ENCODE measurements at places on chromosomes 12 and 14. TPM values are rescaled to one million over a fixed set of nuclear protein-coding genes. Genes with fewer than 3 reads are reported as not detected.

SERPINA10 gene
- not detected for total RNA-seq

TAS2R42 gene
- not detected for total RNA-seq

GNB3 gene
- 0.45 TPM for total RNA-seq

NXPH4 gene
- not detected for total RNA-seq

A2M gene
- 558 TPM for total RNA-seq

PLEKHH1 gene
- 1.8 TPM for total RNA-seq

PTPRO gene
- 2.0 TPM for total RNA-seq

LRRIQ1 gene
- total RNA-seq, result 0.54 TPM
